Mammary epithelial cell (primary cell): ENCODE measurements at places on chromosomes 5 and 9. TPM values are rescaled to one million over a fixed set of nuclear protein-coding genes. Genes with fewer than 3 reads are reported as not detected.

The OMD gene
- not detected for polyA plus RNA-seq

The AIF1L gene
- polyA plus RNA-seq, result 5.8 TPM

The FOXD4L6 gene
- not detected for polyA plus RNA-seq

The TXNDC8 gene
- not detected for polyA plus RNA-seq

The SEMA5A gene
- 5.3 TPM for polyA plus RNA-seq

The PCDHGA1 gene
- 0.41 TPM for polyA plus RNA-seq

The LCN9 gene
- not detected for polyA plus RNA-seq

- no peak for DNase-seq
Observed at GRCh38 chr5:88665750-88666215, 217.2 kb downstream of the MEF2C start.

DNA sequence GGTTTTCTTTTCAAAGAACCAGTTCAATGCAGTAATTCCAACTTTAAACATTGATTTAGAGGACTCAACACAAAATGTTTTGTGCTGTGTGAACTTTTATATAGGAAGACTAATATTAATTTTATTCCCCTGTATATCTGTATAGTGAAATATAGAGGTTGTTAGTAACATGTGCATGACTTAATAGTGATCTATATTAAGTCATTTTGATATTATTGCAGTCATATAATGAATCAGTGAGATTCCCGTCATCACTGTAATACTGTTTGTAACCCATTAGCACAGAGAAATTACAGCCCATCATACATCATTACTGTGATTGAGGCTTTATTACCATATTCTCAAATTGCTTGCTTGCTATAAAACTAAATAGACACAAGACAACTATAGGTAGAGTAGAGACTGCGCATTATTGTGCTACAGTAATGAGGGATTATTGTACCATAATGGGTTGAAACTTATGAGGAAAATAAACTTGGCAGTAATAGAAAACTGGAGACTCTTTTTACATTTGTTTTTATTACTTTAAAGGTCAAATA lies 170.7 kb downstream of the RANBP17 start:
- DNase-seq, result no peak

GRCh38 chr9:133351908-133352634 lies 4.1 kb downstream of the RPL7A start:
- peak; percentile 41 for DNase-seq

DNA sequence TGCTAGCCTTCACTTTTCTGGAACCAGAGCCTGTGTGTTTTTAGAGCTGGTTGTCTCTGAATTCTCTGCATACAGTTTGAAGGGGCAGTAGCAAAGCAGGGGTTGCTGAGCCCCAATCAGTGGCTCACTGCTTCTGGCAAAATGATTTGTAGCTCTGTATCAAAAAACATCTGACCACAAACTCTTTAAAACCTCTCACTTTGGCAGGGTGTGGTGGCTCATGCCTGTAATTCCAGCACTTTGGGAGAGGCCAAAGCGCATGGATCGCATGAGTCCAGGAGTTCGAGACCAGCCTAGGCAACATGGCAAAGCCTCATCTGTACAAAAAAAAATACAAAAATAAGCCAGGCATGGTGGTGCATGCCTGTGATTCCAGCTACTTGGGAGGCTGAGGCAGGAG lies 28.3 kb upstream of the APC start:
- DNase-seq, result no peak

- DNase-seq, result no peak
Observed at GRCh38 chr5:135007749-135008363, 26.2 kb downstream of the PITX1 start.

- DNase-seq, result no peak
Observed at GRCh38 chr5:98321361-98321760, 452.1 kb upstream of the RGMB start.

DNA sequence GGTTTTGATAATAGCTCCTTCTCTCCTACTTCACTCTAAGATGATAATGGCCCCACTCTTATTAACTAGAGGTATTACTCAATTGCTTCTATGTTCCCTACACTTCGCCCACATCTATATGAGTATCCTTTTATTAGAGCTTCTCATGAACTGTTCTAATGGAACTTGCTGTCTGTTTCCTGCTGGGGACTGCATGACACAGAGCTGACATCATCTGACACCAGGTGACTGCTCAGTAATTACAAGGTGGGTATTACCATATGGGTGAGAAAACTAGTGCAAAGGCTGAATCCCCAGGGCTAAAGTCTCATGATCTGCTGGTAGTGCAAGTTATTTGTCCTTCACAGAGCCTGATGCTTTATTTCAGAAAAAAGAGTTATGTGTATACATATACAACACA lies 146.2 kb upstream of the PLCXD3 start:
- DNase-seq, result peak; percentile 6

GRCh38 chr5:173246135-173246495 lies 11.1 kb upstream of the NKX2-5 start:
- DNase-seq, result no peak

GRCh38 chr5:158513490-158514318 lies 586.0 kb downstream of the EBF1 start:
- no peak for DNase-seq

GRCh38 chr5:57111993-57112392 lies 61.9 kb upstream of the GPBP1 start:
- no peak for DNase-seq
